ENCODE measurements at places on chromosomes 7 and 10.

DNA sequence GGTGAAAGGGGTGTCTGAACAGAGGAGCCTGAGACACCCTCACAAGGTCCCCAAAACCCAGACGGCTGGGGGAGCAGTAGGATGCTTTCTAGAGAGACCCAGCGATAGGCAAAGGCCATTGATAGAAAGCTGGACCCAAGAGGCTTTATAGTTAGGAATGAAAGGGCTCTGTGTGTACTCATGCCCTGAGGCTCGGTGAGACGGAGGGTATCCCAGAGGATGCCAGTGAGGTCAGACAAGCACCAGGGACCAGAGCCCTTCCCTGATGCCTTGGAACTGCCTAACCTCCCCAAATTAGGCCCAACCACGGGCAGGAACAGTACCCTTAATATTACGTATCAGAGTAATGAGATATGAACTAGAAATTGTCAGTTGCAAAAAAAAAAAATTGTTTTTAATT, 48.6 kb upstream of the RTKN2 start:
- no peak for DNase-seq

DNA sequence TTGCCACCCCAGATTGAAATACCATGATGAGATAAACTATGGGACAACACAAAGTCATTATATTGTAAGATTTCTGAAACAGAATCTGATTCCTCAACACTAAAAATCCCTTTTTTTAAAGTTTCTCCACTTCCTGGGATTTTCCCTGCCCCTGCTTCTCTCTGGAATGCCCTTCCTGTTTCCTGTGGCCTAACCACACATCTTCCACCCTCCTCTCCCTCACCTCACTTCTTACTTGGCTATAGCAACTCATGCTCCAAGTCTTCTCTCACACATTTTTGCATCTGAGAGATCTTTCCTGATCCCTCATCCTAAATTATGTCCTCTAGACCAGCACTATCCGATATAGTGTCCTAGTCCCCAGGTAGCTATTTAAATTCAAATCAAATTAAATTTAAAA, 4.1 kb upstream of the RELN start:
- no peak for DNase-seq

DNA sequence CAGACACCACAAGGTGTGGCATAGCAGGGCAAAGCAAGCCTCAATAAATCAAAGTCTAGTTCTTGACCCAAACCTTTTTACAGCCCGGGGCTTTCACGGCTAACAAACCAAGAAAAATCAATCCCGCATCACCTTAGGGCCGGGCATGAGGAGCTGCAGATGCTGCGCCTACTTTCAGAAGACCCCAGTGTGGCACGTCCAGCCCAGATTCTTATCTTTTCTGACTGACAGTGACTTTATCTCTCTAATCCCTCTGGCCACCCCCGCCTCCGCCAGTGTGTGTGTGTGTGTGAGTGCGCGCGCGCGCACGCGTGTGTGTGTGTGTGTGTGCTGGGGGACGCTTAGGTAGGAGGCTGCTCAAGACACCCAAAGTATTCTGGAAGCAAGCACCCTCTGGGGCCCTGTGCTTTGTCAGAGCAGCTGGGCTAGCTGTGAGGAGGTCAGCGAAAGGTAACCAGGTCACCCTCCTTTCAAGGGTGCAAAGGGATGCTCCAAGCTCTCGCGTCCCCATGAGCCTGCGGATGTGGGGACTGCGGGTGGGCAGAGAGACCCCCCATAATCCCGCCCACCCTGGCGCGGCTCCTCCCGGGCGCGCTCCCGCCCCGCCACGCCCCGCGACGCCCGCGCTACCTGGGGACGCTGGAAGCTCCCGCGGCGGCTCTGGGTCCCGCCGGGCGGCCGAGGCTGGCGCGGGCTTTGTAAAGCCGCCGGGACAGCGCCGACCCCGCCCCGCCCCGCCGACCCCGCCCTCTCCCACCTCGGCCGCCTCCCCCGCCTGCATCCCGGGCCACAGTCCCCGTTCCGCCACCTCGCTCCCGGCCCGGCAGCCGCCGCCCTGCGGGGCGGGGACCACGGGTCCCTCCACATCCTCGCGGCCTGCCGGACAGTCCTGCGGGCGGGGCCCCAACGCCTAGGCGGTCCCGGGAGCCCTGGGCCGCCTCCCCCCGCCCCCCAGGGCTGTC, 57.1 kb upstream of the RHOBTB1 start:
- DNase-seq = no peak

DNA sequence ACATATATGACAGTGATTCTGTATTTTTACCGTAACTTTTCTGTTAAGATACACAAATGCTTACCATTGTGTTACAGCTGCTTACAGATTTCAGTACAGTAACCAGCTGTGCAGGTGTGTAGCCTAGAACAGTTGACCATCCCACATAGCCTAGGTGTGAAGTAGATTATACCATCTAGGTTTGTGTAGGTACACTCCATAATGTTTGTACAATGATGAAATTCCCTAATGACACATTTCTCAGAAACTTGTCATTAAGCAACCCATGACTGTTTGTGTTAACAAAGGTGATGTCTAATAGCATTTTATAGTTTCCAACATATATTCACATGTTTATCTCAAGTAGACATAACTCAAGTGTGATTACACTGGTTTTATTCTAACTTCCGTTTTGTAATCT, 218.5 kb downstream of the PLXDC2 start:
- no peak for DNase-seq

- DNase-seq = no peak
Observed at GRCh38 chr7:46451846-46452245, 530.8 kb upstream of the IGFBP3 start.

- DNase-seq = no peak
Observed at GRCh38 chr7:14858410-14858809, 44.1 kb downstream of the DGKB start.

- DNase-seq = no peak
Observed at GRCh38 chr10:85446827-85447226, 919.8 kb downstream of the GRID1 start.

GRCh38 chr7:121824276-121824675, 48.7 kb upstream of the PTPRZ1 start:
- DNase-seq = no peak

GRCh38 chr7:132511921-132512320, 64.3 kb downstream of the PLXNA4 start:
- DNase-seq = no peak

Data from activated CD4-positive, alpha-beta T cell treated with anti-CD3 and anti-CD28 coated beads for 4 hours (primary cell).